ENCODE measurements at places on chromosomes 4 and X.

DNA sequence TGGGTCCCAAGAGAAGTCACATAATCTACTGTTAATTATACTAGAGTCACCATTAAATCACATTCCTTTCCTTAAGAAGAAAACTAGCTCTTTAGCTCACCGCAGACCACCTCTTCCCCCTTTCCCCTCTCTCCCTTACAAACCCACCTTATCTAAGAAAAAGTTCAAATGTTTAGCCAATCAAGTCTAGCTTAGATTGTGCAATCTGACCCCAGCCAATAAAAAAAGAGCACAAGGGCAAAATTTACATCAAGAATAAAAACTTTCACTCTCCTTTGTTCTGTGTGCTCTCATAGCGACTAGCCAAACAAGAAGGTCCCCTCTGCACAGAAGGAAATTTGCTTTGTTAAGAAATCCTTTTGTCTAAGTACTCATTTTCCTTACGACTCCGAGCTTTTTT, 76.3 kb downstream of the TMEM156 start:
- DNase-seq, result no peak

DNA sequence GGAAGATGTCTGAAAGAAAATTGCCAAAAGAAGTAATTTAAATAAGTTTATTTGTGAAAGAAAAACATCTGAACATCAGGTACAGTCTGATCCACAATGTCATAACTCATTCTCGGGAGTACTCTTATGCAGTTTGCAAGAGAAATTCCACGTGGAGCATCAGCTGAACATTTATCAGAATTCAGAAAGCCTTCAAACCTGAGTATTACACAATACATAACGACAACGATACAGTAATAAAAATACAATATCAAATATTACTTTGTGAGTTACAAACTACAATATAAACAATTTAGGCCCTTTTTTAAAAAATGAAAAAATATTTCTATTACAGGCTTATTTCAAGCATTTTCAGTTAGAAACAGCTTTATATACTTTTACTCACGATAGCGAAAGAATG, 116.4 kb downstream of the RAB28 start:
- DNase-seq, result no peak

DNA sequence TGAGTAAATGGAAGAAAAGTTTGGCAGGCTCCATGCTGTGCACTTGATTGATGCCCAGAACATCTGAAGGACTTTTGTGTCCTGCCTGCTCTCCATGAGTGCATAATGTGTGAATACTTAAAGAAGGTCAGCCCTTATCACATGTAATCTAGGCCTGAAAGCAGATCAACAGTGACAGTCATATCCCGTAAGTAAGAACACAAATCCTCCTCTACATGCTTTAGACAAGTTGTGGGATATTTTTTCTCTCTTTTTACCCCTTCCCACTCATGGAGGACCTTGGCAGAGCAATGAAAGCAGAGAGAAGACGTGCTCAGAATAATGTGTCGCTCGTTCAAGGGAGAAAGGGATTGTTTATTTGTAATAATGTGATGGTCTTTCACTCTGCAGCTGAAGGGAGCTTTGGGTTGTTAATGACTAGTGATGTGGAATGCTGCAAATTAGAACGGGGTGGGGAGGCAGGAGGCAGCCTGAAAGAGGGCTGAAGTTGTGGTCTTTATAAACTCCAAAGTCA, 286.6 kb downstream of the BMPR1B start:
- DNase-seq, result no peak

DNA sequence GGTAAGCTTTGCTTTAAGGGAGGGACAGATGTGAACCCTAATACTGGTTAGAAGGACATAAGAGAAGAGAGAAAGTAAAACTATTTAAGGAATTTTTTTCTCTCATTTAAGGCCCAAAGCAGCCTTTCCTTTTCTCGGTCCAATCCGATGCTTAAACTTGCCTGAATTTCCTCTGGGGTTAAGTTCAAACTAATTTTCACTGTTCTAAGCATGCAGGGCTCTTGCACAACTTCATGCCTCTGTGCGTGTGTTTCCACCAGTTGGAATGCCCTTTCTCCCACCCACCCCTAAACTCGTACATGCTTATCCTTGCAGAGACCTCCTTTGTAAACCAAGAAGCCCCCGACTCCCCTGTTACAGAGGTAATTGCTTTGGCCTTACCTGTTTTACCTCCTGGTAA, 204.7 kb downstream of the CBR4 start:
- no peak for DNase-seq

DNA sequence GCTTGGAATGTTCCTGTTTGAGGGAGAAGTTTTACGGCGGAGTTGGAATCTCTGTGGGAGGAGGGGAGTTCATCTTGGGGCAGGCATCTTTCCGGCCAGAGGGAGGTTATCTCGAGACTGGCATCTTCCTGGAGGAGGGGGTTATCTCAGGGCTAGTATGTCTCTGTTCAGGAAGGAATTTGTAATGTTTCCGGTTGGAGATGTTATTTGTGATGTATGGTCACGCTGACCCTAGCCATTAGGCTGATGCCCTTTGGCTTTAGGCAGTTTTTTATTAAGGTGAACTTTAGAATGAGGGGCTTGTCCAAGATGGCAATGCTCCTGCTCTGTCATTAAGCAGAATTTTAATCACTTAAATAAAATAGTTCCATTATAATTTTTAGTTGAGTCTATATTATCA, 449.7 kb downstream of the PCDH10 start:
- no peak for DNase-seq

GRCh38 chr4:110195561-110196205, 2.7 kb downstream of the ELOVL6 start:
- DNase-seq, result no peak

- no peak for DNase-seq
These were observed 7.0 kb downstream of the SLC9B1 start for GRCh38 chr4:103012551-103012950.

- DNase-seq, result no peak
These were observed 173.2 kb downstream of the MGST2 start for GRCh38 chr4:139838811-139839210.

GRCh38 chr4:150131581-150132228, 53.5 kb downstream of the DCLK2 start:
- DNase-seq, result no peak

DNA sequence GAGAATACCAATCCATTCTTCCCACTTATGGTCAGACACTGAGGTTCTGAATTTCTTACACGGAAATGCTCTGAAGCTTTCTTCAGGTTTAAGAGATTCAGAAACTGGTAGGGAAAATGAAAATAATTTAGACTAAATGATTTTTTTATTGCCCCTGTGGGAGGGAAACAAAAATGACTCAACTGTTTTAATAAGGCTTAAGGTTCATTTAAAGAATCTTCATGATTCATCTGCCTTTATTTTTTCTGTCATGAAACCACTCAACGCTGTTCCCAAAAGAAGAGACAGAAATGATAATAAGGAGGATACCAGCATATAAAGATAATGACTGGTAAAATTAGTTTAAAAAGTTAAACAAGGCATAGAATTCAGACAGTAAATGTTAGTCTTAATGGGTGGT, 39.3 kb upstream of the FAM47B start:
- DNase-seq, result no peak

DNA sequence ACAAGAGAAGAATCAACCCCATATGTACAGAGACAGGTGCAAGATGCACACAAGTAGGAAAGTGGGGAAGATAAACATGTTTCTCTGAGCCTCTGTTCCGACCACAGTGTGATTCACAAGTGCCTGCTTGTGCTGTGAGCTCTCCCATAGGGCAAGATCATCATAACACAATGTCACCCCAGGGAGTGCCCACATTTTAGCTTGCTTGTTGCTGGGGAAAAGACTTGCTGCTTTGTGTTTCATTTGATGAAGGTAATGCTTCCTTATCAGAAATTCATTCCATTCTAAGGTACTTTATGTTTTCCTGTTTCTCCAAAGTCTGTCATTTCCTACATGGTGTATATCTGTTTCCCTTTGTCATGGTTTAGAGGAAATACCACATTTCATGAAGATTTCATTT, 304.5 kb upstream of the DIPK2B start:
- no peak for DNase-seq

- no peak for DNase-seq
These were observed 433.5 kb downstream of the AFF2 start for GRCh38 chrX:148933881-148934280.

GRCh38 chrX:149630681-149631233, 835 bp downstream of the TMEM185A start:
- DNase-seq, result no peak

- no peak for DNase-seq
These were observed 35.6 kb downstream of the MAP7D3 start for GRCh38 chrX:136215559-136215958.

- no peak for DNase-seq
These were observed 4.2 kb downstream of the CENPVL3 start for GRCh38 chrX:51614353-51615012.

DNA sequence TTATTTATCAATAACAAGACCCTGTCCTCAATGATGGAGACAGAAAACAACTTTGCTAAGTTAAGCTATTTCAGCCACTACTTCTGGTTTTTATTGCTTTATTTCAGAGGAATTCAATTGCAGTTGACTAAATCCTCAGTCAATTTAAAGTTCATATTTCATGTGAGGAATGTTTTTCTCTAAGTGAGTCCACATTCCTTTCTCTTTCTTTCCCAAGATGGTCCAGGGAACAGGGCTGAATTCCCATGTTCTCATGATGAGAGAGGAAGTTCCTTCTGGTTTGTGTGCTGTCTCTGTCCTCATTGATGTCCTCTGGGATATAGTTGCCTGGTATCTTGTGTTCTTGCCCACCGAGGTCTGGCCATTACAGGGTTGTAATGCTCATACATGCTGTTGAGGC, 117.2 kb downstream of the SLIT2 start:
- no peak for DNase-seq

DNA sequence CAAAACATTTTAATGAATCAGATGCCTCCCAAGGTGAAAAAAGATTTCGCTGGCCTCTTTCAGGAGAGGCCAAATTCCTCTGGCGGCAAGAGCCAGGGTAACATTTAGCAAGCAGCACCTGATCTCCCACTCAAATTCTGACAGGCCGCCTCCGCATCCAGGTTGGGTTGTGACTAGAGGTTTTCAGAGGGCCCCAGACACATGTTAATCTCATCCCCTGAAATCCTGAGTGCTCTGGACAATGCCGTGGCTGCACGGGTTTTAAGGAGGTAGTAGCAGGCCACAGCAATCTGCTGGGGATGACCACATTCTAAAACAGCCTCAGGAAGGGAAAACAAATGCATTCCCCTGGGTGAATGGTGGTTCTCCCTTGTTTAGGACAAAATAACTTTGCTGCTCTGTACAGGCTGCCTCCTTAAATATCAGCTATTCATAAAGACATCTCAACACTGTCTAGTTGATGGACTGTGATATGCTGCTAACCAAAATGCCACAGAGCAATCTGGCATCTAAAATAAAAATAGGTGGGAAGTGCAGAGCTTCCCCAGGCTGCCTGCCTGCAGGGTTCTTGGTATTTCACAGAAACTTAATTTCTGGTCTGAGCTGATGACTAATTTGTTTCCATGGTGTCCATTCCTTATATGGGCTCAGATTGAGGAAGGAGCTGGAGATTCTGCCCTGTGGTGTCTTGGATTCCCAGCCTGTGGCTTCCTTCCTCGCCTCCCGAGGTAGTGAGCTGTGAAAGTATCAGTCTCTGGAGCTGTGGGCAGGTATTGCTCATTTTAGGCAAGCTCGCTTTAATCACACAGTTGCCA, 202.0 kb downstream of the DCLK2 start:
- peak; percentile 2 for DNase-seq

DNA sequence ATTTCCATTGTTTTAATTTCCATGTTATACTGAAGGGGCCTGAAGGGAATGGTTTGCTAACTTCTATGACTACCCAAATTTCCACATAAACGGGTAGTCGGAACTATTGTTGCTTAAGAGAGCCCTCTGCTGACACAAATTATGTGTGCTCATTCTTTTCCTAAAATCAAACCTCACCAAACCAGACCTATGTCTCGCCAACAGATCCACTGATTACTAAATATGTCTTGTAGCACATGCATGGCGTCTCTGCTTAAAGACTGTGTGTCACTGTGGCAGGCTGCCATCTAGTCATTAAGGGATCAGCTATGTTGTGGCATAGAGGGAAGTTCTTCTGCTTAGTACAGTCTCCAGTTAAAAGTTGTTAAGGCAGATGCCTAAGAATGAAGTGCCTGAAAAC, 25.1 kb downstream of the PIR start:
- no peak for DNase-seq

- peak; percentile 90 for DNase-seq
These were observed at the start of gene MORF4L2 for GRCh38 chrX:103686199-103687072. TSS of gene MORF4L2 (minus strand) at chrX:103686699. CDS start at chrX:103677027, 9,672 bp downstream.
